ENCODE measurements at places on chromosomes 12 and 14. TPM values are rescaled to one million over a fixed set of nuclear protein-coding genes. Genes with fewer than 3 reads are reported as not detected.

DNA sequence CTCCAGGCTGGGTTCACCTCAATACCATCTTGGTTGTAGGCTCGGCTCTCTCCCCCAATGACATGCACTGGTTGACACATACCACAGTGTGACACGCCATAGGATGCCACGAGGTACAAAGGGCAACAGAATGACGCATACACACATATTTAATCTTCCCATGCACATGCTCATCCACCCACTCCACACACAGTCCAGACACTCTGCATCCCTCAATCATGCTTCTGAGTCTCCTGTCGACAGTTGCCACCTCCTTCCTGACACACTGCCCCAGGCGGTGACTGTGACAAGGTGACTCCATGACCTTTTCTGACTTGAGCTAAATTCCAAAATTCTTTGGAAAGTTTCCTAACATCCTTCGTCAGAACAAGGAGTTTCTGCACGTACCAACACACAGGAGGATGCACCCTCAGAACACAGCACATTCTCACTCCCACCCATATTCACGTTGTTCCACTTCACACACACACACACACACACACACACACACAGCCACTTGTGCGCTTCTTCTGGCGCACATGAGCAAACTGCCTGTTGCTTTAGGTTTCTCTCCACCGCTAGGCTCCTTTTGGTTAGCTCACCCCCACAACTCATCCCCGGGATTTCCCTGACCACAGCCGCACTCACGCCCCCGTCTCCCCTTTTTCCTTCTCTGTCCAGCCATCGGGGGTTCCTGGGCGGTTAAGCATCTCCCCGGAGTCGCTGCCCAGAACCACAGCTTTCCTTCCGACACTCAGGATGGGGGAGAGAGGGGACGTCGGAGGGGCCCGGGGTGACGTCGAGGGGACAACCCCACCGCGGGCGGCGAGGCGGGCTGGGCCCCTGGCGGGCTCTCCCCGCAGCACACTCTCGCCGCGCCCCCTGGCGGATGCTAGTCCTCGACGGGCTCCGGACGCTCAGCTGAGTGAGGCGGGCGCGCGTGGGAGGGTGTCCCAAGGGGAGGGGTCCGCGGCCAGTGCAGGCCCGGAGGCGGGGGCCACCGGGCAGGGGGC is 536 bp upstream of the WNT1 start:
- no peak for DNase-seq

DNA sequence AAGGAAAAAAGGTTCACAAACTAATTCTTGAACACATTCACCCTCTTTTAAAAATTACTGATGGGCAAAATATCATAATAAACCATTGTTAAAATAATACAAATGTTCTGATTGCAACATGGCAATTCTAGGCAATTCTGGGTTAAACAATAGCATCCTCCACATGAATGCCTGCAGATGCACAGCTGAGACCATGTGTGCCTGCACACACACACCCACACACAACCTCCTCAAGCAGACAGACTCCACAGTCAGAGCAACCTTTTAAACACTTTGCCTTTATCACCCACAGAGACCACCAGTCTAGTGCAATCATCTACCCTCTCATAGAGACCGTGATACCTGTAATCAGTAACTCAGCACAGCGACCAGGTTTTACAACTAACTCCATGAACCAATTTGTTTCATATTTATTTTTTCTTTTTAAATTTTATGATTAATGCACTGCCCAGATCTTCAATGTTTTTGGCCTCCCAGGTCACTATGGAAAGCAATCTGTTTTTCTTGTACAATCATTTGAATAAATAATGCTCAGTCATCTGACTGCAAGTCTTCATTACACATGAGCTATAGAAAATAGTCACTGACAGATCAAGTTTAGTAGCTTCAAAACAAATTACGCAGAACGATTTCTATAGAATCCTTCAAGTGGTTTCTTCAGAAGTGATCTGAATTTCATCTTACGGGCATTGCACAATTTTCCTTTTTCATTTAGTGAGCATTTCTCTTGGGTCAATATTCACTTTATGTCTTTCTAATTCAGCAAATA is 105.8 kb downstream of the PRKD1 start:
- DNase-seq: no peak

- DNase-seq: no peak
Measured at GRCh38 chr12:87469295-87469694, 559.9 kb downstream of the C12orf50 start.

- DNase-seq: no peak
Measured at GRCh38 chr12:97968641-97969197, 506.1 kb downstream of the RMST start.

GRCh38 chr12:106632797-106633450 is 50.1 kb downstream of the RFX4 start:
- no peak for DNase-seq

GRCh38 chr12:122084857-122085405 is 6.4 kb downstream of the MLXIP start:
- no peak for DNase-seq

DNA sequence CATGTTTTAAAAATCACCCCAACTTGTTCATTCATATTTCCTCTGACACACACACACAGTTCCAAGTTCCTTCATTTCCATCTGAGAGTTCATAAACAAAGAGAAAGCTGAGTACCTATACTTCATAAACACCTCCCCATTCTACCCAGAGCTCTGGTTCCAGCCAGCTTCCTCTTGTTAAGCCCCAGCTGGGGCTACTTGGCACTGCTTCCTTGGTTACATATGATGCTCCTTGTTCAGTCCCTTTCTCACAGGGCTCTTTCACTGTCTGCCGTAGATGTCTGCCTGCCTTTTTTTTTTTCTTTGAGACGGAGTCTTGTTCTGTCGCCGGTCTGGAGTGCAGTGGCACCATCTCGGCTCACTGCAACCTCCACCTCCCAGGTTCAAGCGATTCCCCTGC is 77.5 kb downstream of the COX16 start:
- DNase-seq: no peak

DNA sequence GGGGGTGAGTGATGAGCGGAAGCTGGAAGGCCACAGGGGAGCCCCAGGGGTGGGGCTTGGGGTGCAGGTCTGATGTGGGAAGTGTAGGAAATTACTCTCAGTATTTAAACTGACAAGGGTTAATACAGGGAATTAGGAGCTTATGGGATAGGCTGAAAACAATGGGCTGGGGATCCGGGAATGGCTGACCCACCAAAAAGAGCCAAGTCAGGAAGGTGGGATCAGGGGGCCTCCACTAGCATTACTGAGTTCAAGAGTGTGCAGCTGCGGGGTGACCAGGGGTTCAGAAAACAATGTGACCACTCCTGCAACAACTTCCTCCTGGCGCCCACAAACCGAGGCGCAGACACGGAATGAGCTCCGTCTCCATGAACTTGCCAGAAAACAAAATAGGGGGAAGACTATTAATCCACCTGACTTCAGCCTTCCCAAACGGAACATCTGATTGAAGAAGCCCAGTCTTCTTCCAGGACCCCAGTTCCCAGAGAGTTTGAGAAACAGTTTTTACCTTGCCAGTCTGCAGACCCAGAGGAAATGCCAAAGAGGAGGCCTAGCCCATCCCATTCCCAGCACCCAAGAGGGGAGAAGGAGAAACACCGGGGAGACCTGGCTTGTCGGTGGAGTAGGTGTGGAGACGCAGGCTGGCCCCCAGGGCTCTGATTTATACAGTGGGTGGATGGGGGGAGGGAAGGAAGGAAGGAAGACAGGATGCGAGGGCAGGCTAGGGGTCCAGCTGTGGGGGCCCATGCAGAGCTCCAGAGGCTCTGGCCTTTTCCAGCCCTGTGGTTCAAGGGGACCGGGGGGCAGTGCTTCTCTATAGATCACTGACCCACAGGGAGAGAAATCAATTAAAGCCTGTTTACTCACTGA is 16.5 kb upstream of the YY1 start:
- DNase-seq: no peak

DNA sequence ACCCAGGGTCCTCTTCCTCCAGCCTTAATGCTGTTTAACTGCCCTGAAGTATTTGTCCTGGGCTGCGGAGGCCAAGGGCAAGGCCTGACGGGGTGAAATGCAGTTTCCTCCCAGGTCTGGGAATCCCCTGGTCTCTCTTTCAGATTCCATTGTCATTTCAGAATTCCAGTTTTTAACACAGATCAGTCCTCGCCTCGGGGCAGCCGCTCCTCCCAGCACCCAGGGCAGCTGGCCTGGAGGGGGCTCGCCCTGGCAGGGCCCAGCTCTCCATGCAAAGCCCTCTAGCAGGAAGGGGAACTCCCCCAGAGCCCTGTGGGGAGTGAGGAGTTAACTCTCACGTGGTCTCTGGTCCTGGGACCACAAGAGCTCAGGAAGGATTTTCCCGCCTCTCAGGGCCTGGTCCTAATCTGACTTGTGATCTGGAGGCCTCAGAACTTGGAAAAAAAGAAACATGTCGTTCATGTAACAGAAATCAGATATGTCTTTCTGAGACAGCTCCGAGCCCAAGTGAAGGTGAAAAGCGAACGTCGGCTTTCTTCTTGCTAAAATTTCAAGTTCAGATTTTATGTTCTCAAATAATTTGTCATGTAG is 265.6 kb upstream of the SFSWAP start:
- DNase-seq: no peak

GRCh38 chr14:98904677-98905076 is 367.3 kb downstream of the BCL11B start:
- peak; percentile 56 for DNase-seq

DNA sequence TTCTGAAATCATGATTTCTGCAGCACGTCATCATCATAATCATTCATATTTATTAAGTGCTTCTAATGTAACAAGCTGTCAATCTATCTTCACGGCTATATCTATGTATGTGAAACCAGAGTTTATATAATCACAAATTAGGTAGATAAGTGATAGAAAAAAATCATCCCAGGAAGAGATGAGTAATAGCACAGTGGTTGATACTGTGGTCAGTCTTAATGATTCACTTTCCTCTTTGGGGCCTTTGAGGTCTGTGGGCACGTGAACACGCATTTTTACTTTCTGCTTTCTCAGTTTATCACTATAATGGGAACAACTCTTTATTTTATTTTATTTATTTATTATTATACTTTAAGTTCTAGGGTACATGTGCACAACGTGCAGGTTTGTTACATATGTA is 265.9 kb upstream of the NOVA1 start:
- no peak for DNase-seq

- DNase-seq: no peak
Measured at GRCh38 chr12:70719672-70720420, 82.6 kb upstream of the PTPRB start.

GRCh38 chr12:4148418-4149056 is 125.0 kb upstream of the CCND2 start:
- no peak for DNase-seq

- no peak for DNase-seq
Measured at GRCh38 chr12:78167510-78167909, 336.8 kb downstream of the NAV3 start.

AQP2 gene
- not detected for polyA plus RNA-seq

SLC8B1 gene
- polyA plus RNA-seq: 8.8 TPM

PKP2 gene
- polyA plus RNA-seq: 55.5 TPM

KRT78 gene
- polyA plus RNA-seq: 1.7 TPM
